Lower leg skin (tissue), 4 donors: ENCODE measurements at places on chromosomes 3 and 15. TPM values are rescaled to one million over a fixed set of nuclear protein-coding genes. Genes with fewer than 3 reads are reported as not detected.
A peak's percentile ranks its signal among the peaks of the same experiment; 100 is the strongest.

The LSAMP gene
- total RNA-seq, result 1.2 TPM

The CD80 gene
- total RNA-seq, result not detected

- DNase-seq, result peak; percentile 67
Measured at GRCh38 chr15:40847223-40847961, 3.5 kb downstream of the SPINT1 start.

GRCh38 chr3:152299249-152299976 is 30.7 kb downstream of the MBNL1 start:
- DNase-seq, result no peak

GRCh38 chr3:108936924-108937689 is 16.6 kb downstream of the GUCA1C start:
- no peak for DNase-seq
